ENCODE measurements at places on chromosomes 7 and 10.

GRCh38 chr10:70493660-70494234 is 15.2 kb downstream of the PALD1 start:
- DNase-seq: no peak

- no peak for DNase-seq
These were observed 78.9 kb downstream of the GPR37 start for GRCh38 chr7:124686543-124687171.

- DNase-seq: no peak
These were observed 231.6 kb downstream of the TEX36 start for GRCh38 chr10:125451319-125451718.

DNA sequence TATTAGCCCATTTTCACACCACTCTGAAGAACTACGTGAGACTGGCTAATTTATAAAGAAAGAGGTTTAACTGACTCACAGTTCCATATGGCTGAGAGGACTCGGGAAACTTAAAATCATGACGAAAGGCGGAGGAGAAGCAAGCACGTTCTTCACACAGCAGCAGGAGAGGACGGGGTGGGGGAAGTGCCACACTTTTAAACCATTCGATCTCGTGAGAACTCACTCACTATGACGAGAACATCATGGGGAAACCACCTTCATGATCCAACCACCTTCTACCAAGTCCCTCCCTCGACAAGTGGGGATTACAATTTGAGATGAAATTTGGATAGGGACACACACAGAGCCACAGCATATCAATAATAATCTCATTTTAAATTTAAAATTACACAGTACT is 80.2 kb downstream of the VWDE start:
- no peak for DNase-seq

All from spinal cord (tissue), 10 donors.